Mammary epithelial cell (primary cell): ENCODE measurements at places on chromosomes 11 and 22. TPM values are rescaled to one million over a fixed set of nuclear protein-coding genes. Genes with fewer than 3 reads are reported as not detected.

DNA sequence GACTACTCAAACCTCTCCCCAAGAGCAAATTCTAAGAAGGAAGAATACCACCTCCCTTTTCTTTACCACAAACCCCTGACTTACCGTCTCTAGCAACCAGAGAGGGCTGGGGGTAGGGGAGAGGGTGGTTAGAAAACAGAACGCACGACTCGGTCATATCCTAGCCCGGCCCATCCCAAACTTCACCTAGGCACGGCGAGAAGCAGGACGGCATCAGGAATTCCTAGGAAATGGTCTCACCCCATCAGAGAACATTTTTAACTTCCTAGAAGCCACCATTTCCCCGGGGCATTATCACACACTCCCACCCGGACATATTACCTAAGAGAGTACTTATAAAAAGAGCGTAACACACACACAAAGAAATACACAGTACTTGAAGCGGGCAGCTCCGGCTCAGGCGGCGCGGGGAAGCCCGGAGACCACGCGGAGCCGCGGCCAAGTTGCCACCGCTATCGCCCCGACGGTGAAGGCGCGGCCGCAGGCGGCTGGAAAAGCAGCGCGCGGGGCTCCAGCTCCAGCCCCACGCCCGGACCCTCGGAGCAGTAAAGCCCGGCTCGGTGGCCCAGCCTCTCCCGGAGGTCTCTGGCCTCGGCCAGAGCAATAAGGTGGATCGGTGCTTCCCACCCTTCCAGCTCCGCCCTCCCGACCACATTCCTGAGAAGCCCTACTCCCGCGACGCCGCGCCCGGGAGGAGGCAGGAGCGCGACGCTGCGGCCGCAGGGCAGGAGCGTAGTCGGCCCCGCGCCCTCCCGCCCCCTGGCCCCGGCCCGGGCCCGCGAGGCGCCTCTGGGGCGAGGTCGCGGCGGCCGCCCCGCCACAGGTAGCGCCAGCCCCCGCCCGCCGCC, 878 bp downstream of the RRAS2 start:
- peak; percentile 72 for DNase-seq

- DNase-seq = no peak
These were observed 235.4 kb upstream of the NARS2 start for GRCh38 chr11:78809931-78810541.

Gene GRAMD1B
- 0.05 TPM for polyA plus RNA-seq

DNA sequence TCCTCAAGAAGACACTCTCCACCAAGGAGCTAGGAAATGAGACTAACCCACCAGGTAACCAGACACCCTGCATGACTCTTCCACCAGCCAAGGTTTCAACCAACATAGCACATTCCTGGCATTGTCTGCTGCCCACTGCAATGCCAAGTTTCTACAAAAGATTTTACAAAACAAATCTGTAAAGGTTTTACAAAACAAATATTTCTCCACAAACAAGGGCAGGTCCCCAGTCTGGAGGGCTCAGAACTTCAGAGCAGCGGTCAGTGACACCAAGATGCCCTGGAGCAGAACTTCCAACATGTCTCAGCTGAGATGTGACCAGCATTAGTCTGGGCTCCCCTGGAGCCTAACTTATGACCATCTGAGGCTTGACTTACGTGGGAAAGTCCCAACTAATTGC, 14.0 kb downstream of the GALNT18 start:
- peak; percentile 61 for DNase-seq

DNA sequence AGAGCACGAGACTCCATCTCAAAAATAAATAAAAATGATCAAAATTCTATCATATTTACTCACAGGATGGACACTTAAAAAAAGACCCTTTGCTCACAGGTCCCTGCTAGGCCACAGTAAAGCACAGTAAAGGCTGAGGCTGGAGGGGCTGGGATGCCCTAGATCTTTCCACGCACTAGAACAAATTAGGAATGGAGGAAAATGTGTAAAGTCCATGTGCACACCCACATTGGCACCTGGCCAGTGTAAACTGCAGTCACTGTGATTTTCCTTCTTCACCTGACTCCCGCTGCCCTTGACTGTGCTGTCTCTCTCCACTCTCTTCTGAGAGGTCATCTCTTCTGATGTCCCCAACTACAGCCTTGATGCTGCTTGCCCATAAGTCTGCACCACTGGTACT, 195.5 kb downstream of the EFCAB6 start:
- DNase-seq = no peak

GRCh38 chr11:81959341-81959740, 774.3 kb downstream of the FAM181B start:
- DNase-seq = no peak

DNA sequence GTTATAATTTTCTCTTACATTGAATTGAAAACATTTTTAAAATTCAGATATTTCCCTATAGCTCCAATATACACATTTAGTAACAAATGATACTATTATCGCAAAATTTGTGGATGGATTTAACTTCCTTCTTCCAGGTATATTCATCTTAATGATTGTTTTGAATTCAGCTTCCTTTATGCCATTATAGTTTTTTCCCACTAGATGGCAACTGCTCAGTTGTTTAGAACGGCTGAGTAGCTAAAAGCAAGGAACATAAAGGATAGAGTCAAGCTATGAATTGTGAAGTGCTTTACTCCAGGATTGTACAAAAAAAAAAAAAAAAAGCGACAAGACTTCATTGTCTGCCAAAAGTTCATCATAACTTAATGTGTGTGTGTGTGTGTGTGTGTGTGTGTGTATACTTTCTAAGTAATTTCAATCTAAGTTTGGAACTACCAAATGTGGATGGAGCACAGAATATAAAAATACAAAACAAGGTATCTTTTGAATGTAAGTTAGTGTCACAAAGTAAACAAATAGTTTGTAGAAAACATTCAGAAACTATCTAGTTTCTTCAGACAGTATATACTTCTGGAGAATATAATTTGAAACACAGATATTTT, 846.4 kb downstream of the DLG2 start:
- peak; percentile 14 for DNase-seq

DNA sequence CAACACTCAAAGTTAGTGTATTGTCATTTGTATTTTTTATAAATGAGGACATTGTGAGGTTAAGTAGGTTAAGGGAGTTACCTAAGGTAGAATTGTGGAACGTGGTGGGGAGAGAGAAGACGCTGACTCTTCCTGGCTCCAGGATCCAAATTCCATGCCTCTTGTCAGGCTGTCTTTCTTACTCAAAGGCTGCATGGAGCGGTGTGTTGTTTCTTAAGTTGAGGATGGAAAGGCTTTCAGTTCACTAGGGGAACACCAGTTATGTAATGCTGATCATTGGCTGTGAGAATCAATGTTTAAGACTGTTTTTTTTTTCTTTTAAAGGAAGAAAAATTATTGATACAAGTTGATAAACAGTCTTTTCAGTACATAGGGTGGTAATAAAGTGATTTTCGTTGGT, 2.9 kb downstream of the UBE2L3 start:
- DNase-seq = no peak

DNA sequence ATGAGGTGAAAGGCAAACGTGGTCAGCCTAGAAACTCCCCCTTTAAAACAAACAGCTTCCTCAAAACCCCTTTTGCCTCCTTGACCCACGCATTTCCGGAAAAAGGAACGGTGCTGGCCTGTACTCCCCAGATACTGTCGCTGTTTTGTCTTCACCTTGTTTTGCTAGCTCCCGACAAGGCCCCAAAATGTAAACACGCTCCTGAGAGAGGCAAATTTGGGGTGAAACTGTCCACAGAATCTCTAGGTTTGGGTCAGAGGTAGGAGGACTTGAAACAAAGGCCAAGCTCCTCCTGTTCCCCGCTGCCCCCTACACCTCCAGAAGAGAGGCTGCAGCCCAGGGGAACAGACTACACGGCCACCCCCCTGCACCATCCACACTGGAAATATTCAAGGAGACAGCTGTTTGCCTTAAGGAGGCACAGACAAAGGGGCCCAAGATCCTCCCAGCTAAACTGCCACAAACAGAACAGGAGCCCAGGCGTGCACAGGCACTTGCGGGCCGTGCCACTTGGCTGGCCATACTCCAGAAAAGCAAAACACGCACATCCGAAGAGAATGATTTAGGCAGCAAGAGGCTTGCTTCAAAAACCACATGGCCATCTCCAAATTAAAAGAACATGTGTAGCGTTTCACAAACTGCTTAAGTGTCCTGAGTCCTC, 160.5 kb upstream of the GRK3 start:
- peak; percentile 21 for DNase-seq

Gene CHKB
- polyA plus RNA-seq = 28.0 TPM

- DNase-seq = no peak
These were observed 265.3 kb downstream of the OPCML start for GRCh38 chr11:133266986-133267385.

DNA sequence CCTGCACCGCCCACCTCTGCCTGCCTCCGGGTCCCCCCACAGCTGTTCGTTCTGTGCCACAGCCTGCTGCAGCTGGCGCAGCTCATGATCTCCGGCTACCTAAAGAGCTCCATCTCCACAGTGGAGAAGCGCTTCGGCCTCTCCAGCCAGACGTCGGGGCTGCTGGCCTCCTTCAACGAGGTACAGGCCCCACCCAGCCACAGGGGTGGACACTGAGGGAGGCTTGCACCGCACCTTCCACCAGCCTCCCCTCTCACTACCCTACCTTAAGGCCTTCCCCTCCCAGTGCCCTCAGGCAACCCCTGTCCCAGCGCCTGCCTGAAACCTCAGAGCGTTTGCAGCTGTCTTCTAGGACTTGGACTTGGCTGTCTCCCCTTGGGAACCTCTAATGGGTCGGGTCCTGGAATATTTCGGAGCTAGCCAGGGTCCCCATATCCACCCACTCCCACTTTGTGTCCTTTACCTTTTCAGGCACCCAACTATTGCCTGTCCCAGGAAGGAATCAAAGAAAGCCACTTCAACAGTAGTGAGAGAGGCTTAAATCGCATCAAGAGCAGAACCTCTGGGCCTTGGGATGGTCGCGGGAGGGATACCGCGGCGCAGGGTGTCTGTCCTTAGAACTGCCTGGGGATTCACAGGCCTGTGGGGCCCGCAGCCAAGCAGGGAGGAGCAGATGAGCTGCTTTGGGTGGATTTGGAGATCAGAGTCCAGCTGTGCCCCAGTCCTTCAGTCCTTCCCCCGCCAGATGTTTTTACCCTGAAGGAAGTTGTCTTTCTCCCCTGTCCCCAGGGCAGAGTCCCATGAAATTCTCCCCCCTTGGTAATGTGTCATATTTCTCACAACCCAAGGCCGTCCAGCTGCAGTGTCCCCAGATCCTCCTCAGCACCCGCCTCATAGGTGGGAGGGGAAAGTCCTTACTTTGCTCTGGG, 13.3 kb downstream of the SLCO2B1 start:
- no peak for DNase-seq

Gene SLC22A25
- polyA plus RNA-seq = not detected

- no peak for DNase-seq
These were observed 1403.5 kb downstream of the BRD1 start for GRCh38 chr22:48424201-48424627.

- no peak for DNase-seq
These were observed 4.4 kb downstream of the ALX4 start for GRCh38 chr11:44305470-44306051.

Gene TIGD3
- 0.03 TPM for polyA plus RNA-seq

DNA sequence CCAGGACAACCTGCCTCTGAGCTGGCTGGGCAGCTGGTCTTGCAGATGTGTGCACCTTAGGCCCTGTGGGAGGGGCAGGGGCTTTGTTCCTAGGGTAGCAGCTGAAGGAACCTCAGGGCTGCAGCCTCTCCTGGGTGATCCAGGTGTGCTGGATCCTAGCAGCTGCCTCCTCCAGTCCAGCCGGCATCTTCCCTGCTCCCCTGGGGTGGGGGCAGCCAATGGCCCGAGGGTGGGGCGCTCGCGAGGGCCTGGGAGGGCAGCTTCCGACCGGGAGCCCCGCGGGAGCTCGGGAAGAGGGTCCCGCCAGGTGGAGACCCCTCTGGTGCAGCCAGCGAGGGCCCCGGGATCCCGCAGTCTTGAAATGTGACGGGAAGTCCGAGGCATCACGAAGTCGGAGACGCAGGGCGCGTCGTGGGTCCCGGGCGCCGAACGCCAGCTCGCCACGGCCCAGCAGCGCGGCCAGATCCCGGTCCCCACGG, 1.7 kb downstream of the IFITM1 start:
- DNase-seq = no peak

DNA sequence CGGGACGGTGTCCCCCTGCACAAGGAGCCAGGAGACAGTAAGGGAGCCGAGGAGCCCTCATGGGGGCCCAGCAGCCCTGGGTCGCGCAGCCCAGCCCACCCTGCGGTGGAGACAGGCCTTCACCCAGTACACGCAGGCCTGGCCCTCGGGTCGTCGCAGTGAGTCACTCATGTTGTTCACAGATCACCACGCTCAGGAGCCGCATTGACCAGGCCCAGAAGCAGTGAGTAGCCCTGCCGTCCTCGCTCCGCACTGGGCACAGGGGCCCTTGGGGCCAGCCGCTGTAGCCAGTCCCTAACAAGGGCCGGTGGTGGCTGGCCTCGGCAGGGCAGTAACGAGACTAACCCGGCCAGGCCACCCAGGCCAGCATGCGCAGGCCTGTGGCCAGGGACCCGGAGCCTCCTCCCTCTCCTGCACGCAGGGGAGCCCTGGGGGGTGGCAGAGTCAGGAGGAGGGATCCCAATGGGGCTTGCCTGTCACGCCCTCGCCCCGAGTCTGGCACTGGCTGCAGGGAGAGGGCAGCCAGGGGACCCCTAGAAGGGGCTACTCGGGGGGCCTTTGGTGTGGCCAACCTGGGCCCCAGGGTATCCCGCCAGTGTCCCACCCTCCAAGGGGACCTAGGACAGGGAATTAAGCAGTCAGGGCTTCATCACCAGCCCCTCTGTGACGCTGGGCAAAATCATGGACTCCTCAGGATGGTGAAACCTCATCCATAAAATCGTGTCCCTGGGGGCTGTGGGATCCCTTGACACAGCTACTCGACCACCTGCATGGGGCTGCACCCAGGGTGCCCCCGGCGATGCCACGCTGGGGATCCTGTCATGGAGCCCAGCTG, 10.1 kb upstream of the MRPL23 start:
- no peak for DNase-seq

- DNase-seq = no peak
These were observed 129.3 kb upstream of the TENM4 start for GRCh38 chr11:79570104-79570503.

DNA sequence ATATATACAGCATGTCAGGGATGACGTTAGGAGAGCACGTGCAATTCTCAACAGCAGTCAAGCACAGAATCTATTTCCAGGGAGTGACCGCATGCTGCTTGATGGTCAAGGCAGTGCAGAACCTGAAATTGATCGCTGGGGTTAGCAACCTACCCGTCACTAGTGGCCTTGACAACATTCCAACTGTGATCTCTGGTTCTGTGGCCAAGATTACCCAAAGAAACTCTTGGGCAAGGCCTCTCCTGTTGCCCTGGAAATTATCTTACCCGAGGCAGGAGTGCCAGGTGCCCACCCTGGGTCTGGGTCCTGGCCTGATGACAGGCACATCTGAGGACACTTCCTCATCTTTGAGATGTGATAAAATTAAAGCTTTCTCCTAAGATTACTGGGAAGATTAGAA, 2.2 kb downstream of the TM7SF2 start:
- DNase-seq = no peak

Gene UPK3A
- not detected for polyA plus RNA-seq

- no peak for DNase-seq
These were observed 3.6 kb upstream of the MB start for GRCh38 chr22:35620624-35621251.
